ENCODE measurements at places on chromosomes 16 and 17.

DNA sequence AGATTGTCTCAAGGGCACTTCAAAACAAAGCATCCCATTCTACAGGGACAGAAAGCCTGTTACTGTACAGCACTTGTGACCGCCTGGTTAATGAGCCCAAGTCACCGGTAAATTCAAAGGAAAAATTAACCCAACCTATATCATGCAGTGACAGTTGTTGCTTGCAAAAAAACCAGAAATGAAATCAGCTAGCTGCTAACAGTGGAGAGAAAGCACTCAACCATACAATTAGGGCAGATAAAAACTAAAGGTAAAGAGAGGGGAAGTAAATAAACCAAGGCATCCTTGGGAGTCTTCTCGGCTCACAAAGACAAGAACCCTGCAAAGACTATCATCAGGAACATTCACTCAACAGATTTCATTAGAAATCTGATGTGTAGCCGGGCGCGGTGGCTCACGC lies 5.9 kb downstream of the RETREG3 start:
- DNase-seq = no peak

- no peak for DNase-seq
Observed at GRCh38 chr17:80422276-80422675, 7.3 kb downstream of the ENDOV start.

- DNase-seq = no peak
Observed at GRCh38 chr17:30376621-30377452, 1.9 kb upstream of the CPD start.

- DNase-seq = peak; percentile 53
Observed at GRCh38 chr16:590188-590814, 435 bp downstream of the RAB40C start.

GRCh38 chr16:12868788-12869187 lies 32.6 kb upstream of the SHISA9 start:
- DNase-seq = no peak

- no peak for DNase-seq
Observed at GRCh38 chr16:3655030-3655395, 522 bp downstream of the DNASE1 start.

GRCh38 chr16:50878966-50879615 lies 137.2 kb downstream of the CYLD start:
- no peak for DNase-seq

- peak; percentile 61 for DNase-seq
Observed at GRCh38 chr17:27345141-27345904, 51.4 kb downstream of the WSB1 start.

- DNase-seq = no peak
Observed at GRCh38 chr16:21973945-21974344, 20.8 kb downstream of the UQCRC2 start.

All from glutamatergic neuron (in vitro differentiated cells).